ENCODE measurements at places on chromosomes 5 and 9.
A peak's percentile ranks its signal among the peaks of the same experiment; 100 is the strongest.

- no peak for DNase-seq
Measured at GRCh38 chr5:20113031-20113715, 125.2 kb upstream of the CDH18 start.

- no peak for DNase-seq
Measured at GRCh38 chr5:53537711-53538110, 22.7 kb upstream of the NDUFS4 start.

- DNase-seq: no peak
Measured at GRCh38 chr9:129368444-129368978, 190.4 kb upstream of the IER5L start.

- no peak for DNase-seq
Measured at GRCh38 chr9:21873540-21874221, 71.2 kb downstream of the MTAP start.

DNA sequence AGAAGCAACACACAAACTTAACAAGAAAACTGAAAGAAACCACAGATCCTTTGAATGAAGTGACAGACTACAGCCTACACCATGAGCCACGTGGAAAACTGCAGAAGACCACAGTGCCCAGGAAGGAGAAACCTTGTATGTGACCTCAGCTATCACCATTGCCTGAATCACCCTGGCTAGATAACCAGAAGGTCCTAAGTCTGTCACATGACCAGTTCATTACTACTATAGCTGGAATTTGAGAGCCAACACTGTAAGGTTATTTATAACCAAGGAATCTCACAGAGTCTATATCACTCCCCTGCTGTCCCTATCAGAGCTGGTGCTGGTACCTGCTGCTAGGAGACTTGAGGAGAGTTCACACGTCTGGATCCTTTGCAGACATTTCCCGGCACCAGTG lies 90.3 kb upstream of the FBXL17 start:
- no peak for DNase-seq

DNA sequence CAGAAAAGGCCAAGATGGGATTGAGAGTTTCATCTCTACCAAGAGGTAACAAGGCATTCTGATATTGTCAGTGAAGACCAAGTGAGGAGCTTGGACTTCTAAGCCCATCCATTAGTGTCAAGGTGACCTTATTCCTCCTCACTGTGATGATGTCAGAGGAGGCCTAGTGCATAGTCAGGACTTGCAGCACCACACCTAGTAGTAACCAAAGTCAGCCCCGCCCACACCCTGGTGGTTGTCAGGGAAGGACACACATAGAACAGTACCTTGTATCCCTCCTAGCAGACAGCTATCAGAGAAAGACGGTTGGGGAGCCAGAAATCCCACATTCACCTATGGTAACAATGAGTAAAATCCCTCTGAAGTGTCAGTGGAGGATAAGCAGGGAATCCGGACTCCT lies 111.7 kb downstream of the AP3B1 start:
- no peak for DNase-seq

- no peak for DNase-seq
Measured at GRCh38 chr5:89981878-89982773, 427.4 kb downstream of the CETN3 start.

DNA sequence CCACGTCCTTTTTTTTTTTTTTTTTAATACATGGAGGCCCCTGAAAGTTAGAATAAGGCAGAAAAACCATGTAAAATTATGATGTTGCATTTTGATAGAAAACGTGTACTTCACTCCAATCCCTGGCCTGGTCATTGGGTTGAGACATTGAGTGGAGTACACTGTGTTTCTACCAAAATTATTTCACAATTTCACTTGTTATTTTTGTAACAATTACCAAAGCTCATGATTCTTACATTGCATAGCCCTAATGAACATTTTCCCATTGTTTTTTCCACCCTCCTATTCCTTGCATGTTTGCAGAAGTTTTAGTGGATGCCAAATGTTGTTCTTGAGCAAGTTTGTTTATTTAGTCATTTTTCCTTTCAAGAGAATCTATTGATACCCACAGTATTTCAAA lies 21.9 kb downstream of the MAMDC2 start:
- no peak for DNase-seq

- DNase-seq: no peak
Measured at GRCh38 chr5:141359790-141360426, at the start of gene PCDHGB2. Gene PCDHGB2, plus strand, starts transcription at chr5:141359994. Its CDS starts 142 bp downstream, at chr5:141360136.

- DNase-seq: no peak
Measured at GRCh38 chr5:5159282-5160103, 19.4 kb downstream of the ADAMTS16 start.

DNA sequence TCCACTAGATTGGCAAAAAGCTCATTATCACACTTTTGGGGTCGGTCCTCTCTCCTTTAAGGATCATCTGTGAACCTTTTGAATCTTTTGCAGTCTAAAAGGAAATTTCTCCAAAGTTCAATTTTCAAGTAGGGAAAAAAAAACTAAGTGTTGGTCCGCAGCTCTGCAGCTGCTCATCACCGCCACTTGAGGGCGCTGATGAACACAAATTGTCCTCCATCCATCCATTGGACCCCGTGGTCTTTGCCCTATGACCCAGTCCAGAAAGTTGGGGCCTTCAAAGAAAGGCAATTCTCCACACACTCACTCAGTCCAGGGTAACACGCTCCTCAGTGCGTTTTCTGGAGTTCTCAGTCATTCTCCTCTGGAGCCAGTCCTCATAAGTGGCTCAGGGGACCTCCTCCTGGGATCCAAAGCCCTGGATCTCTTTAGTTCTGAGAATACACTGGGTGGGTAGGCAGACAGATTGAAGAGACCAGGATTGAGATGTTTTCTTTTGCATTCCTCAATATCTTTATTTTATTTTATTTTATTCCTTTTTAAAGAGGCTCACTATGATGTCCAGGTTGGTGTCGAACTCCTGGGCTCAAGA lies 63.6 kb upstream of the SLC28A3 start:
- DNase-seq: no peak

DNA sequence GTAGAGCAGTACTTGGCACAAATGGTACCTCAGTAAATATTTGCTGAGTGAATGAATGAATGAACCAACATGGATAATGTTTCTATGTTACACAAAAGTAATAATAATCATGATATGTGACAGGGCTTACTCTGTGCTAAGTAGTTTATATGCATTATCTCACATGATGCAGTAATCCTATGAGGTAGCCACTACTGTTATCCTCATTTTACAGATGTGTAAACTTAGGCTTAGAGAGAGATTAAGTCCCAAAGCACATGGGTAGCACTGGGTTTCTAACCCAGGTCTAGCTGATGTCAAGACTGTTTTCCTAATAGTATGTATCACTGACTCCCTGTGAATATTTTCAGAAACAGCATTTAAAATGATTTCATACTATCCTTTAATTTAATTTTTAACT lies 44.1 kb upstream of the VDAC1 start:
- DNase-seq: no peak

GRCh38 chr9:114825126-114825795 lies 19.4 kb upstream of the TNFSF15 start:
- no peak for DNase-seq

DNA sequence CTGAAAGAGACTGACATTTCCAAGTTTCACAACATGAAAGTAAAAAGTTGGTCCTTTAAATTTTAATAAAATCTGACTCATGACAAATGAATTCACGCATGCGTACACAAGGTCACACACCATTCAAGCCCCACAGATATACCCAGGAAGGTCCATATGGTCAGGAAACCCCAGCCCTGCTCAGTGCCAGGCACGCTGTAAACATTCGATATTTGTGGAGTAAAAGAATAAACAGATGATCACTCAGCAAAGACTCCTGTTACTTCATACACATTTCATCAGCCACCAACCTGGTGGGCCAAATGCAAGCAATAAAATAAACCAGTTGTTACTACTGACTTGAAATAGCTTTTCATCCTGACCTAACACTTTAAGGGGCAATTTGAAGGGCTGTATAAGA lies 158.0 kb upstream of the RETREG1 start:
- no peak for DNase-seq

GRCh38 chr9:101028346-101029314 lies at the start of gene PLPPR1:
Gene PLPPR1, plus strand, starts transcription at chr9:101028727.
- DNase-seq: peak; percentile 64

- DNase-seq: no peak
Measured at GRCh38 chr5:2663489-2663888, 88.0 kb downstream of the IRX2 start.

GRCh38 chr5:158390577-158390976 lies 531.6 kb upstream of the CLINT1 start:
- DNase-seq: no peak

GRCh38 chr9:109914280-109915027 lies 134.5 kb downstream of the PALM2AKAP2 start:
- no peak for DNase-seq

DNA sequence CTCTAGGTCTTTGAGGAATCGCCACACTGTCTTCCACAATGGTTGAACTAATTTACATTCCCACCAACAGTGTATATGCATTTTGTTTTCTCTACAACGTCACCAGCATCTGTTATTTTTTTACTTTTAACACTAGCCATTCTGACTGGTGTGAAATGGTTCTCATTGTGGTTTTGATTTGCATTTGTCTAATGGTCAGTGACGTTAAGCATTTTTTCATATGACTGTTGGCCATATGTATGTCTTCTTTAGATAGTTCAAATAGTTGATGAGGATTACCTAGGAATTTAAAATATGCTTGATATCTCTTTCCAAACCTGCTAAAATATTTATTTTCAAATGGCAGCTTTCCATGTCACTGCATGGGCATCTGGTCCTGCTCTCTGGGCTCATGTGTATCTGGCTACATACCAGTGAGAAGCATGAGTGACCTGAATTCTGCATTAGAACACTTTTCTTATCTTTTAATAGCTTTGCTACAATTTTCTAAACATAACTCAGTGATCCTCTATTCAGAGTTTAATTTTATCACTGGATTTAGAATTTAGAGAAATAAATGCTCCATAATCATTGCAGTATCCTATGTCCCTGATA lies 95.8 kb upstream of the ADAMTS16 start:
- DNase-seq: no peak

DNA sequence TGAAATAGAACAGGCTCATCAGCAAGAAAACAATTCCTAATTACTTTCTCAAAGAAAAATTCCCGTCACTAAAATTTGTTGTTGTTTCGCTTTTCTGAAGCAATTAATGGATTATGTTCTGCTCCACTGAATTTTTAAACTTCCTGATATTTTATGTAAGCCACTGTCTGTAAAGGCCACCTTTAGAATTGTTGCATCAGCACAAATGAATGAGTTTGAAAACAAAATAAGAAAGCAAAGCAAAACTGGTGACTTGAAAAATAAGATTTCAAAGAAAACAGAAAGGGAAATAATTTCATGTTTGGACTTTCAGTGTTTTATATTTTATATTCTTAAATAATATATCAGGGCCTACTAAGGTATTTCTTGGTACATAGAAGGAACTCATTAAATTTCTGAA lies 636.3 kb upstream of the TYRP1 start:
- no peak for DNase-seq

- DNase-seq: no peak
Measured at GRCh38 chr5:168076561-168076991, 214.9 kb upstream of the WWC1 start.

- DNase-seq: no peak
Measured at GRCh38 chr9:18566121-18566520, 92.2 kb downstream of the ADAMTSL1 start.

DNA sequence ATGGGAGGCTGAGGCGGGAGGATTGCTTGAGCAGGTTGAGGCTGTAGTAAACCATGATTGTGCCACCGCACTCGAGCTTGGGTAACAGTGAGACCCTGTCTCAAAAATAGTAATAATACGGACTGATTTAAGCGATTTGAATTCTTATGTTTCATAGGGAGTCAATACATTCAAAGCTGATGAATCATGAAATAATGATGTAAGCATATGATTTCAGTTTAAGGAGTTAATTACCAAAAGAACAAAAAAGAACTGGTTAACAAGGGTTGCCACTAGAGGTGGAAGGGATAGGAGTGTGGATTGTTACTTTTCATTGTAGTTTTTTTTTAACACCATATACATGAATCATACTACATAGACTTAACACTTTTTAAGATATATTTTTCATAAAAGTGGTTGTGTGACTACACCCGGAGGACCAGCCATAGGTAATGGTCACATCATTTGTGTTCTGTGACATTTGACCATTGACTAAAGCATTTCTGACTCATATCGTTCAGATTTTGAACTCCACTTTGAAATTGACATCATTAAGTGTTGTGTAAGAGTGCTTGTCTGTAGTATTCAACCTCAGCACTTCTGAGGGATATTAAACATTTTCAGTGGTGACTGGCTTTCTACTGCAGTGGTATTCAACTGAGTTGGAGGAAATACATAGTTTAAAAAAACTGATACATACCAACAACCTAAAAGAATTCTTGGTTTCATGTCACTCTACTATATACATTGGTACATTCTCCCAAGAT lies 7.0 kb downstream of the TRMT10B start:
- DNase-seq: no peak

- DNase-seq: no peak
Measured at GRCh38 chr9:98455256-98456155, 200.1 kb upstream of the TBC1D2 start.

DNA sequence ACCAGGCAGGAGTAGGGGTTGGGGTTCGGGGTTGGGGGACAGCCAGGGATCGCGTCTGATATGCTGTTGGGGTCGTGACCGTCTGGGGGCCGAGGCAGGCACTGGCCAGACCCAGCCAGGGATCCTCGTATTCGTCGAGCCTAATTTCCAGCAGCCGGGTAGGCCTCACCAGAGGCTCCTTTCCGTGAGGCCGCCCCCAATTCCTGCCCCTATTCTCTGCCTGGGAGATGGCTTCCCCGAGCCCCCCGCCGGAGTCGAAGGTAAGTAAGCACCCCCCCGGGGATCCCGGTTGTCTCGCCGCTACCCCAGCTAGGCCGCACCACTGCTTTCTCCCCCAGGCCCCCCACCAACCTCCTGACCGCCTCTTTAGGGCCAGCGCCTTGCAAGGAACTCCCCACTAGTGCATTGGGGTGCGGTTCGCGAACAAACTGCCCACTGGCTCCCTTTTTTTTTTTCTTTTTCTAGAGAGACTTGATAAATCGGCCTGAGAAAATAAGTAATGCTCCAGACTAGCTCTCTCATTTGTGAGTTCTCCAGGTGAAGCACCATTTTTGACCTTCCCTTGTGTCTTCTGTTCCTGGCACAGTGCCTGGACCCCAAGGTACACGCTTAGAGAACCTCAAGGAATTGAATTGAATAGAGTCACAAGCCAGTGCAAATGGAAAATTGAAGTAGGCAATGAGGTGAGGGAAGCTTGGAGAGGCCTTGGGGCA lies 435 bp downstream of the ZNF189 start:
- DNase-seq: peak; percentile 85

- no peak for DNase-seq
Measured at GRCh38 chr9:113345190-113345589, 4.2 kb upstream of the BSPRY start.

GRCh38 chr5:149646564-149646963 lies 65.3 kb downstream of the ARHGEF37 start:
- DNase-seq: peak; percentile 48

GRCh38 chr9:19180991-19181390 lies 49.5 kb upstream of the DENND4C start:
- DNase-seq: no peak

GRCh38 chr5:176167800-176168199 lies 70.4 kb upstream of the SIMC1 start:
- no peak for DNase-seq

GRCh38 chr9:14978022-14979000 lies 68.1 kb upstream of the FREM1 start:
- peak; percentile 75 for DNase-seq

GRCh38 chr5:145660897-145661640 lies 174.1 kb downstream of the PRELID2 start:
- peak; percentile 48 for DNase-seq
